GM03348 (cell line): ENCODE measurements at places on chromosomes 3 and 15.

DNA sequence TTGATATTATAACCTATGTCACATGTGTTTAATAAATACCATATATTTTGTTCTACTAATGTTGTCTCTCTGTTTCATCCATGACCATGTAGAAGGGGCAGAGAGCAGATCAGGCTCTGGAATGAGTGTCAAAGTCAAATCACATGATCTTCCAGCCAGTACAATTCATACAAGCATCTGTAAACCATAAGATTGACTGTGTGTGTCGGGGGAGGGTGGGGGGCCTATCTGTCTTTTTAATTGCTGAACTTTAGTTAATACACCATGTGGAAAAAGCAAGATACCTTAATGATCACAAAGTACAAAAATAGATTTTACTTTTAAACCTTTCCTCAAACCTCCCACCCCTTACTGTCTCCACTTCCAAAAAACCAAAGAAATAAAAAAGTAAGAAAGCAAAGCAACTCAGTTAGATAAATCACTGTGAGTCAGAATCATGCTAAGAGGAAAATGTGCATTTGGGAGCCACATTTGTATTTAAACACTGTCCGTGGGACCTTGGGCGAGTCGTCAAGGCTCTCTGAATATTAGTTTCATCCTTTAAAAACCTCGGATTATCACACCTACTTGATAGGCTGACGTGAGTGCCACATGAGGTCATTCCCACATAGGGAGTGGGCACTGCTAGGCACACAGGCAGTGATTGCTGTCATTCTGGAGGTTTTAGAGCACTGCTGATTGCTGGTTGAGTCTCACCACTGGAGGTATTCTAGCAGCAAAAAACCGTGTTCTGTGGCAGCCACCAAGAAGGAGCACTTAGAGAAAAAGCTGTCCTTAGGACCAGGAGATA lies 21.0 kb upstream of the POLR2M start:
- no peak for DNase-seq

- DNase-seq, result no peak
These were observed 88.9 kb downstream of the PLOD2 start for GRCh38 chr3:146072061-146072460.

DNA sequence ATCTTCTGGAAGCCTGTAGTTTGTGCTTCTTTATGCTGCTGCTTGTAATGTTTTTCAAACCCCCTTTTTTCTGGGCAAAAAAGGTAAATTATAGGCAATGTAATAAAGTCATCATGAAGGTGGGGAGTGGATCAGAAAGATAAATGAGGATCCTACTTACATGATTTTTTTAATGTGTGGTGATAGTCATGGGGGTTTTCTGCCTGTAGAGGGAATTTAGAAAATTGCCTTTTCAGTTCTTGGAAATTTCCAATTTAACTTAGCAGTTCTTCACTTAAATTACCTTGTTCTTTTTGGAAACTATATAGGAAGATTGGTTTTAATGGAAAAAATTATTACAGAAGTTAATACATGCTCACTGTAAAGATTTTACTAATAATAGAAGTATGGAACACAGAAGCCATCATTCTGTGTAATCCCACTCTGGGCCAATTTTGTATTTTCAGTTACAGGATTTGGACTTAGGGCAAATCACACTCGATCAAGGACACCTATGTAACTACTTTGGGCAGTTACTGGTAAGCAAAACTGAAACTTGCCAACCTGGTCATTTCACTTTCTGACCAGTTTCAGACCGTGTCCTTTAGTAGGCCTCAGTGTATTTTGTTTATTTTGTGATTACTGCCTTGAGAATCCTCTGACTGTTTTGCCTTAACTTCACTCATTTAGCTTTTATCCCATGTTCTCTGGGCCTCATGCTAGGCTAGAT lies 10.5 kb upstream of the SCAANT1 start:
- DNase-seq, result no peak

GRCh38 chr3:117417411-117417810 lies 707.8 kb downstream of the TUSC7 start:
- peak; percentile 7 for DNase-seq

DNA sequence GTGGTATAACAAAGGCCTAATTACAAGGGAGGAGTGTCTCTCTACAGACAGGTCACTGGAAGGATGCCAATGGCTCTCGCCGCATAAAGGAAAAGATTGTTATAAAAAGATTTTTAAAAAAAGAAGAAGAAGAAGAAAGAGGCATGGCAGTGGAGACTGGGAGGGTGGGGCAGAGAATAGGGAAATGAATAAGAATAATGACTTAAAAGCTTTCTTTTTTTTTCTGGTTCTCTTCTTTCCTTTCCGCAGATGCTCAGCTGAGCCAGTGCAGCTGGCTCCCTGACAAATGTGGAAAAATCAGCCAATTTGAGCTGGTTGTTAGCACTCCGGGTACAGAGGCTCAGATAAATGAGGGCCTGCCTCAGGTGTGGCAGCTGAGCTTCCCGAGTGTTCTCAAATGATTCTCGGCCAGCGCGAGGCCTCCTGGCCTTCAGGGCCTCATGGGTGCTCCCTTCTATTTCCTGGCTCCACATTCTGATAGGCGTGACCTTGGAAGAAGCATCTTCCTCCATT lies 234.1 kb downstream of the RORA start:
- no peak for DNase-seq

- peak; percentile 40 for DNase-seq
These were observed 18.1 kb upstream of the SLC7A14 start for GRCh38 chr3:170603770-170604510.

DNA sequence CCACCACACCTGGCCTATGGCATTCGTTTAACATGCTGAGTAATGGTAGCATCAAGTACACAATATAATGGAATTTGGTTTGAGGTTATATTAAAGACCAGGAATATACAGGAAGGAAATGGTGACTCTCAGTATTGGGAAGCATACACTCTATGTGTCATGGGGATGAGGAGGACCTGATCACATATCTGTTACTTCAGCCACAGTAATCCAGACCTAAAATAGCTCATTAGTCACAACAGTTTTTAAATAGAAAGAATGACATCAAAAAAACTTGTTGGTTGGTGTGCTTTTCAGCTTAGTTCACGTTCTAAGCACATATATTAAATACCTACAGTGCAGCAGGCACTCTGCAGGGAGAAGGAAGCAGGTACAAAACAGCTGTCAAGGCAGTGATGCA lies 52.5 kb upstream of the ATP2C1 start:
- peak; percentile 12 for DNase-seq

- no peak for DNase-seq
These were observed 15.0 kb downstream of the RPLP1 start for GRCh38 chr15:69467636-69468035.

DNA sequence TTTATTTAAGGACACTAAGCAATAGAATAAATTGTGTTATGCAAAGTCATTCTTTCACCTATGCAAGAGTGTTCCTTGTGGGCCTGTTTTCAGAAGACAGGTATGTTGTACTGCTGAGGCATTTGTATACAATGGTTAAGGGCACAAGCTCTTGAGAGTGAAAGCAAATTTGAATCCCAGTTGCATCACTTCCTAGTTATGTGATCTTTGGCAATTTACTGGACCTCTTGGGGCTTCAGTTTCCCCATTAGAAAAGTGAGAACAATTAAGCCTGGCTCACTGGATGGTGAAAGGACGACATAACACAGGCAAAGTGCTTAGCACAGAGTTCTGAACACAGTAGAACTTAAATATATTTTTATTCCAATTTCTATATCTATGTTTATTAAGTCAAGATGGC lies 117.4 kb downstream of the EFHB start:
- DNase-seq, result no peak

GRCh38 chr3:14512942-14513327 lies 27.2 kb downstream of the GRIP2 start:
- DNase-seq, result no peak

- no peak for DNase-seq
These were observed 221.4 kb downstream of the SOX2 start for GRCh38 chr3:181933052-181933618.

DNA sequence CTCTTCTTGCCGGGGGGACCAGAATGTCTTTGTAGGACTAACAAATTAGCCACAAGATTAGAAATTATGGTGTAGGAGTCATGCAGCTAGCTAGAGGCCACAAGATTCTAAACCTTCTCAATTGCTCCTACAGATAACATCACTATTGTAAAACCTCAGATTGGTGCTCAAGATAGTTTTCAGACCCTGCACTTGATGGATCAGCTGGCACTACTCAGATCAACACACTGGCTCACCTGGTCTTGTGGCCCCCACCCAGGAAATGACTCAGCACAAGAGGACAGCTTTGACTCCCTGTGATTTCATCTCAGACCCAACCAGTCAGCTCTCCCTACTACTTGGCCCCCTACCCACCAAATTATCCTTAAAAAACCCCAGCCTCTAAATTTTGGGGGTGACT lies 124.1 kb upstream of the RASGRP1 start:
- no peak for DNase-seq

GRCh38 chr3:141853081-141853601 lies 23.3 kb upstream of the ATP1B3 start:
- peak; percentile 56 for DNase-seq

DNA sequence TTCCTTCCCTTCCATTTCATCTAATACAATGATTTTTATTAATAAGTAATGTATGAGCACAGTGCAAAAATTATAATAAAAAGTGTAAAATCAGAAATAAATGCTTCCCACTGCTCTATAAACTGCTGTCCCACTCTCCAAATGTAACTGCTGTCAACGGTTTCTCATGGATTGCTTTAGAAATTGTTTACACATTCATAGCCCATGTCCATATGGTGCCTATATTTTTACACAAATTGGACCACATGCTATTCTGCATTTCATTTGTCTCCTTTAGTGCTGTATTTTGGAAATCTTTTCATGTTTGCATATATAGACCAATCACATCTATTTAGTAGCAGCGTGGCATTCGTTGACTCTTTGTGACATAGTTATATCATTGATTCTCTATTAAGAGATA lies 164.7 kb upstream of the SLCO3A1 start:
- DNase-seq, result no peak

- no peak for DNase-seq
These were observed 541.3 kb downstream of the UNC13C start for GRCh38 chr15:54519577-54519976.

DNA sequence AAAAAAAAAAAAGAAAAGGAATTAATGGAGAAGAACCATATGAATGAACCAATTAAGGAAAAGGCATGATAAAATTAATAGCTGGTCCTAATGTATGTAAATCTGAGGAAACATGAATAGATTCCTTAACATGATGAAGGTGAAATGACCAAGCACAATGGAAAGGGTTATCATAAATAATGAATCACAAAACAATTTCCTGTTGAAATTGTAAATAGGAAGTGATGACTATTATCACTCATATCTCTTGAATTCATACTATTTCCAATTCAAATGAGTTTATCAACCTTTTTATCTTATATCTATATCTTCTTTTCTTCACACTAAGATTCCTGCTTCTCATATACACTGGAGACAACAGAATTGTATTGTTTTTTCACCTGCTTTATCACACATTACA lies 32.0 kb downstream of the AADACL2 start:
- no peak for DNase-seq

GRCh38 chr3:46671541-46672348 lies 21.7 kb downstream of the ALS2CL start:
- no peak for DNase-seq
